ENCODE measurements at places on chromosomes 16 and 17.

DNA sequence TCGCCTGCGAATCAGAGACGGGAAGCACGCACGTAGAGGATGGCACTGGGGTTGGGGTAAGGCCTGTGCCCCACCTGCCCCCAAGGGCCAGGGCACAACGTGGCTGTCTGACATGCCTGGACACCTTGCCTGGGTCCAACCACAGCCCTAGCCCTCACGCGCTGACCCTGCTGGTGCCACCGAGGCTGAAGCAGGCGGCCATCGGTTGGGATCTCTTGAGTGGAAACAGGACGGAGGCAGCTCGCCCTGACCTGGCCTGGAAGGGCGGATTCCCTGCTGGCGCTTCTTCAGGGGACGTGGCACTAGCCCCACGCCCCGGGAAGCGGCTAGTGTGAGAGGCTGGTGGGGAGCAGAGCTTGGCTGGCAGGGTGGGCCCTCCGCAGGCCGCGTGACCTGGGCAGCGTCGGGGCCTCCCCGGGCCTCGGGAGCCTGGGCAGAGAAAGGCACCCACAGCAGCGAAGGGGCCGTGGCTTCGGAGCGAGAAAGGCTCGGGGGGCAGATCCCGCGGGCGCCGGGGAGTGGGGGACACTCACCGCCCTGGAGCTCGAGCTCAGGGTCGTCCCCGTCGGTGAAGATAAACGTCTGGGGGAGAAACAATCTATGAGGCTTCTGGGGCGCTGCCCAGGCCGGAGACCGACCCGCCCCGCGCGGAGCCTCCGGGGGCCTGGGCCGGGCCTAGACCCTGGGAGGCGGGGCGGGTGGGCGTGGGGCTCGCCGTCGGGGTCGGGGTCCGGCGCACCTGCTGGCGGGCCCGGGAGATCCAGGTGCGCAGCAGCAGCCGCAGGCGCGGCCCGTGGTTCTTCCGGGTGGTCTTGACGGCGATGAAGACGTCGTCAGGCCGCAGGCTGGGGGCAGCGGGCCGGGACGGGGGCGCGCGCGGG, 610 bp downstream of the RFNG start:
- no peak for DNase-seq

GRCh38 chr17:49146620-49147306, 14.2 kb downstream of the B4GALNT2 start:
- DNase-seq = no peak

- no peak for DNase-seq
These were observed 83.9 kb downstream of the HIC1 start for GRCh38 chr17:2138761-2139160.

GRCh38 chr17:8285270-8286181, 2.9 kb upstream of the RANGRF start:
- DNase-seq = no peak

DNA sequence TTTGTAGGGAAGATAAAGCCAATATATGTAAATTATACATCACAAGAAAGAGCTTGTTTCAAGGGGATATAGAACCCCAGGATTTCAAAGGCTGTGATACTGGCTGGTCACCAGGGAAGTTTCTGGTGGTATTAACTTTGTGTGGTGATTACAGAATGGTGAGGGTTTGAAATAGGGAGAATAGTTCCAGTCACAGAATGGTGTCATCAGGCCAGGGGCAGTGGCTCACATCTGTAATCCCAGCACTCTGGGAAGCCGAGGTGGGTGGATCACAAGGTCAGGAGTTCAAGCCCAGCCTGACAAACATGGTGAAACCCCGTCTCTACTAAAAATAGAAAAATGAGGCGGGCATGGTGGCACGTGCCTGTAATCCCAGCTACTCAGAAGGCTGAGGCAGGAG, 183.8 kb upstream of the XYLT1 start:
- no peak for DNase-seq

DNA sequence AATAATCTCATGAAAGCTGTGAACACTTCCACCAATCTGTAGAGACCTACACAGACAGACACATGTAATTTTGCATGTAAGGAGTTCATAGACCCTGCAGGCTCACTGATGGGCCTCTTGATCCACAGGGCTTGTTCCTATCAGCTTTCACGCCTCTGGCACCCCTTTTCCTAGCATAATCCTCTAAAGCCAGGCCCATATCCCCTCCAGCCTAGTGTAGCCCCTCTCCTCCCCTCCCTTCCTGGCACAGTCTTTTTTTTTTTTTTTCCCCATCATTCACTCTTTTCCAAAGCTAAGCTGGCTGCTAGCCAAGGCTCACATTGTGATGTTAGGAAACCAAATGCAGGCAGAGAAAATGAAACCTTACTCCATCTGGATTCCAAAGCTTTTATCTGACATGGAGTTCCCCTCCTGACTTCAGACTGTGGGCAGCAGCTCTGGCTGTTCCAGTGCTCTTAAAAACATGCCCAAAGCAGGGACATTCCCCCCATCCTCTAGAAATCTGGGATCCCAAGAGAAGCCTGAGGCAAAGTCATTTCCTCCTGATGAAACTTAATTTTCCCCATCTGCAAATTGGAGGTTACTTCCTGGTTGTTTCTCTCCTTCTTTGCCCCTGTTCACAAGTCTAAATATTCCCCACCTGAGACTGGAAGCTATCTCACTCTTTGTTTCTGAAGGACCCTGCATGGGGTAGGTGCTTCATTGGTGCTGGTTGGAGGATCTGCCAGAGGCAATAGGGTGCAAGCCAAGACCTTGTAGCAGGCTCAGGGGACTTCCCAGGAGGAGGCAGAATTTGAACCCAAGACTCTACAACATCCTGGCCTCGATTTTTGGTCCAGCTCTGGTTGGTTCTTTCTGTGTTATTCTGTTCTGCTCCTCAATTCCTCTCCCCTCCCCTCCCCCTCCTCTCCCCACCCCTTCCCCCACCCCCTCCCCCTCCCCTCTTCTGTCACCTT, 9.9 kb upstream of the CCL5 start:
- DNase-seq = peak; percentile 15

- DNase-seq = no peak
These were observed 68.3 kb downstream of the MAF start for GRCh38 chr16:79532273-79532672.

DNA sequence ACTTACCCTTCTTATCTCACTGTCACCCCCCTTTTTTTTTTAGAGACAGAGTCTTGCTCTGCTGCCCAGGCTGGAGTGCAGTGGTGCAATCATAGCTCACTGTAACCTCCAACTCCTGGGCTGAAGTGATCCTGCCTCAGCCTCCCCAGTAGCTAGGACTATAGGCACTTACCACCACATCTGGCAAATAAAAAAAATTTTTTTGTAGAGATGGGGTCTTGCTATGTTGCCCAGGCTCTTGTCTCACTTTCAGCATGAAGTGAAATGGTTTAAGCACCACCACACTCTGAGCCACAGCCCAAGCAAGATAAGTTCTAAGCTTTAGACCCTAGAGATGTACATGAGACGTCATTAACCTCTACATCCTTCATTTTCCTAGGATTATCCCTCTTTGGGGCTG, 34.5 kb upstream of the EFCAB13 start:
- DNase-seq = no peak

- DNase-seq = no peak
These were observed 63.0 kb downstream of the TMEM100 start for GRCh38 chr17:55659661-55660060.

- no peak for DNase-seq
These were observed 27.4 kb upstream of the NAGLU start for GRCh38 chr17:42508426-42509165.

GRCh38 chr17:349666-350065, 2.9 kb downstream of the RPH3AL start:
- DNase-seq = no peak

- no peak for DNase-seq
These were observed 719 bp downstream of the NGFR start for GRCh38 chr17:49495842-49496182.

GRCh38 chr16:82364690-82365089, 194.7 kb upstream of the MPHOSPH6 start:
- DNase-seq = no peak

DNA sequence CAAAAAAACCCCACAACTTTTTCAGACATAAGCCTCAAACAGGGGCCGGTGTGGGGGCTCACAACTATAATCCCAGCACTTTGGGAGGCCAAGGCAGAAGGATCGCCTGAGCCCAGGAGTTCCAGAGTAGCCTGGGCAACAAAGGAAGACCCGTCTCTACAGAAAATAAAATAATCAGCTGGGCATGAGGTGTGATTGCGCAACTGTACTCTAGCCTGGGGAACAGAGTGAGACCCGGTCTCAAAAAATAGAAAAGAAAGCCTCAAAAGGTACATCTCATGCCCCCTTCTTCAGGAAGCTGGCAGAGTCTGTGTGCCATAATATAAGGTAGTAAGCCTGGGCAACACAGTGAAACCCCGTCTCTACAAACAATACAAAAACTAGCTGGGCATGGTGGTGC, 3.2 kb downstream of the ZSWIM7 start:
- no peak for DNase-seq

- peak; percentile 76 for DNase-seq
These were observed 21.4 kb downstream of the ALOX15B start for GRCh38 chr17:8060274-8060673.

Data from urinary bladder (tissue), 4 donors.